ENCODE measurements at places on chromosomes 1 and 21. TPM values are rescaled to one million over a fixed set of nuclear protein-coding genes. Genes with fewer than 3 reads are reported as not detected.

KLHL17 gene
- 16.0 TPM for polyA plus RNA-seq

CFHR2 gene
- not detected for polyA plus RNA-seq

SLC16A4 gene
- polyA plus RNA-seq = 17.4 TPM

SHISAL2A gene
- polyA plus RNA-seq = 2.2 TPM

NGF gene
- 3.3 TPM for polyA plus RNA-seq

All from testis (tissue), 5 donors.